ENCODE measurements at places on chromosomes 6 and 20. TPM values are rescaled to one million over a fixed set of nuclear protein-coding genes. Genes with fewer than 3 reads are reported as not detected.

Gene MAP7
- not detected for total RNA-seq

Gene ZNF165
- 2.7 TPM for total RNA-seq

Gene MROH8
- total RNA-seq, result 1.8 TPM

Gene ENPP3
- not detected for total RNA-seq

Gene FAM83C
- not detected for total RNA-seq

Gene HMGCLL1
- not detected for total RNA-seq

Gene GJA1
- total RNA-seq, result 402 TPM

Gene SASH1
- 4.6 TPM for total RNA-seq

Gene TFAP2D
- not detected for total RNA-seq

Gene TREML4
- not detected for total RNA-seq

Gene COL19A1
- not detected for total RNA-seq

Gene SLC22A16
- total RNA-seq, result 2.0 TPM

Gene NMBR
- not detected for total RNA-seq

Gene MTCH1
- 393 TPM for total RNA-seq

- DNase-seq, result peak; percentile 57
Measured at GRCh38 chr6:109791301-109791700, 100.2 kb downstream of the FIG4 start.

GRCh38 chr20:7264137-7264536, 496.7 kb downstream of the BMP2 start:
- no peak for DNase-seq

- DNase-seq, result no peak
Measured at GRCh38 chr20:48839154-48839917, 11.5 kb upstream of the PREX1 start.

DNA sequence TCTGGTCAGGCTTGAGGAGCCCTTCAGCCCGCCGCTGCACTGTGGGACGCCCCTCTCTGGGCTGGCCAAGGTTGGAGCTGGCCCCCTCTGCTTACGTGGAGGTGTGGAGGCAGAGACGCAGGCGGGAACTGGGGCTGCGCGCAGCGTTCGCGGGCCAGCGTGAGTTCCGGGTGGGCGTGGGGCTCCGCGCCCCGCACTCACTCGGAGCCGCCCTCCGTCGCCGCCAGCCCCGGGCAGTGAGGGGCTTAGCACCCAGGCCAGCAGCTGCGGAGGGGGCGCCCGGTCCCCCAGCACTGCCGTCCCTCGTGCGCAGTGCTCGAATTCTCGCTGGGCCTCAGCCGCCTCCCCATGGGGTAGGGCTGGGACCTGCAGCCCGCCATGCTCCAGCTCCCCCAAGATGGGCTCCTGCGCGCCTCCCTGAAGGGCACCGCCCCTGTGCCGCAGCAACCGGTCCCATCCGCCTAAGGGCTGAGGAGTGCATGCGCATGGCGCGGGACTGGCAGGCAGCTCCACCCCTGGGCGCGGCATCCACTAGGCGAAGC, 695.9 kb downstream of the EPHA7 start:
- no peak for DNase-seq

GRCh38 chr6:6969761-6970223, 138.0 kb upstream of the RREB1 start:
- no peak for DNase-seq

DNA sequence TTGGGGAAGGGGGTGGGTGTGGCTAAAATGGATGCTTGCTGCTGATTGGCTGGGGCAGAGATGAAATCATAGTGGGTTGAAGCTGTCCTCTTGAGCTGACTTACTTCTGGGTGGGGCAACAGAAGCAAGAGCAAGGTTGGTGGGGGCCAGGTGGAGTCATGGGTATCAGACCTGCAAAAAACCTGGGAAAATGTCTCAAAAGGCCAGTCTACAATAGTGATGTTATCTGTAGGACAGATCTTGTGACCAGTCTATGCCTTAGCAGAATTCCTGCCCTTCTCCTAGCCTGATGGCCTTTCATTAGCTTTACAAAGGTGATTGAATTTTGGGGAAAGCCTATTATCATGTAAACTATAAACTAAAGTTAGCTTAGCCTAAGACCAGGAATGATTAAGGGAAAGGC, 945.7 kb downstream of the KIF16B start:
- no peak for DNase-seq

DNA sequence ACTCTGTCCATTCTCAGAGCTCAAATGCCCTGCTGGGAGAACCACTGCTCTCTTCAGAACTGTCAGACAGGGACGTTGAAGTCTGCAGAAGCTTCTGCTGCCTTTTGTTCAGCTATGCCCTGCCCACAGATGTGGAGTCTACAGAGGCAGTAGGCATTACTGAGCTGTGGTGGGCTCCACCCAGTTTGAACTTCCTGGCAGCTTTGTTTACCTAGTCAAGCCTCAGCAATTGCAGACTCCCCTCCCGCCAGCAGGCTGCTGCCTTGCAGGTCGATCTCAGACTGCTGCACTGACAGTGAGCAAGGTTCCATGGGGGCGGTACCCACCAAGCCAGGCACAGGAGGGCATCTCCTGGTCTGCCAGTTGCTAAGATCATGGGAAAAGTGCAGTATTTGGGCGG, 21.8 kb upstream of the UFL1 start:
- no peak for DNase-seq

- DNase-seq, result no peak
Measured at GRCh38 chr6:29828471-29828797, 809 bp downstream of the HLA-G start.

- no peak for DNase-seq
Measured at GRCh38 chr20:19491241-19491640, 266.8 kb upstream of the RIN2 start.

- DNase-seq, result no peak
Measured at GRCh38 chr6:54244430-54244829, 63.8 kb upstream of the TINAG start.

- no peak for DNase-seq
Measured at GRCh38 chr6:1387876-1388629, 1.3 kb upstream of the FOXF2 start.

- no peak for DNase-seq
Measured at GRCh38 chr20:44219791-44220190, 9.2 kb upstream of the OSER1 start.

DNA sequence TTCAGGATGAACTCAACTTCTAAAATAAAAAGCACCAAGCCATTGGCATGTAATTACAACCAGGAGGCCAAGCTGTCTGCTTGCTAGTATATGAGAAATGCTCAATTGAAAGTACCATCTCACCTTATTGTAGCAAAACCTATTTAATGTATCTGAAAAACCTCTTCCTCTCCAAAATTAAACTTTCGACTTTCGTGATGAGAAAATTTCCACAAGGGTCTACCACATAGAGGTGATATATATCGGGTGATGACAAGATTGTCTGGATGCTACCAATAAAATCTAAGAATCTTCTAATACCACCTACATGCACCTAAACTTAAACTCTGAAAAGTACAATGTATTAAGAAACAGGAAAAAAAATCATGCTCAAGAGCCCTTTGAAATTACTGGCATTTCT, 74.2 kb downstream of the ATXN1 start:
- DNase-seq, result peak; percentile 32

- no peak for DNase-seq
Measured at GRCh38 chr6:106800379-106800778, 171.0 kb downstream of the QRSL1 start.

- DNase-seq, result no peak
Measured at GRCh38 chr20:17943343-17943742, 25.3 kb downstream of the SNX5 start.

DNA sequence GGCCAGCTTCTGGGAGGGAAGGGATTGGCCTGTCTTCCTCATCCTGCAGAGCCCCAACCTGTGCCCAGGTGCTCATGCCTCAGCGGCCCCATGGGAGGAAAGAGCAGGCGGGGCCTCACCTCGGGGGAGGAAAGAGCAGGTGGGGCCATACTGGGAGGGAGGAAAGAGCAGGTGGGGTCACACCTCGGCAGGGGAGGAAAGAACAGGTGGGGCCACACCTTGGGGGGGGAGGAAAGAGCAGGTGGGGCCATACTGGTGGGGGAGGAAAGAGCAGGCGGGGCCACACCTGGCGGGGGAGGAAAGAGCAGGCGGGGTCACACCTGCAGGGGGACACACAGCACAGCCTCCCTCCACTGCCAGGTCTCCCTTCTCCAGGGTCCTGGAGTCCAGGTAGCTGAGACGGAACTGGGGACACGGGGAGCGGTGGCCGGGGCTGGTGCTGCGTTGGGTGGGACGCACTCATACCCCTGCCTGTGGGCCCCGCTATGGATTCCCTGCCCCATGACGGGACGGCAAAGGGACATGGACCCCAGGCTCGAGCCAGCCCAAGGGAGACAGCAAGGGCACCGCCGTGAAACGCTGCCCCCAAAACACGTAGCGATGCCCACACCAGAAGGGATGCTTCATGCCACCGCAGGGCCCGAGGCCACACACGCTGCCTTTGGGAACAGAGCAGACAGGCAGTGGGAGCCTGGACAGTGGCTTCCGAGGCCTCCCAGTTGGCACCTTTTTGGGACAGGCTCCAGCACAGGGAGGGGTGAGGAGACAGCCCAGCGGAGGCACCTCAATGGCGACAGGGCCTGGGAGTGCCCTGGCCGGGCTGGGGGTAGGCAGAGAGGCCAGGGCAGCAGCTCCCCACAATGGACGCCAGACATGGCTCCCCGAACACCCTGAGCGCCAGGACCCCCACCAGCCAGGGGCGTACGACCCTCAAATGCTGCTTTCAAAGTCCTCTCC, 43.3 kb upstream of the CHRNA4 start:
- no peak for DNase-seq

DNA sequence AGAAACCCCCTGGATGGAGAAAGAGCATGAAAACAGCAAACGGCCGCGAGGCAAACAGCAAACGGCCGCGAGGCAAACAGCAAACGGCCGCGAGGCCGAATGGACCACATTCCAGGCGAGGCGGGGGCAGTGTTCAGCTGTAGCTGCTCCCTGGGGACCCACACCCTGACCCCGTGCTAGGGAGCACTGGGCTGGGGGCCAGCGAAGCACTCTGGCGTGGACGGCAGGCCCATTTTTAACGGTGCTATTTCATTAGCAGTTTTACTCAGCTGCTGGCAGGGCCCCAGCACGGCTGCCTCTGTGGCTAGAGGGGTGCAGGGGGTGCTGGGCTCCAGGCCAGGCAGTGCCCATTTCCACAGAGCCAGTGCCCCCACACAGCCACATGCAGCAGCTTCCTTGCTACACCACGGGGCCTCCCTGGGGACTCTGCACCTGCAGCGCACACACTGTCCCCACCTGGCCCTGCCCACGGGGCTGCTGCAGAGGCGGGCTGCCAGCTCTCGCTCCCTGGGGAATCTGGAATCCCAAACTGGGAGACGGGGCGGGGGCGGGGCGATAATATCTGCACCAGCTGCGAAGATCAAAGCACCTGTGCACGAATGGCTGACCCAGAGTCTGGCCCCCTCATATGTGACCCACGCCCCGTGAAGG, 35.6 kb upstream of the SLCO4A1 start:
- DNase-seq, result no peak

- DNase-seq, result no peak
Measured at GRCh38 chr6:134502614-134503549, 185.0 kb upstream of the SGK1 start.

DNA sequence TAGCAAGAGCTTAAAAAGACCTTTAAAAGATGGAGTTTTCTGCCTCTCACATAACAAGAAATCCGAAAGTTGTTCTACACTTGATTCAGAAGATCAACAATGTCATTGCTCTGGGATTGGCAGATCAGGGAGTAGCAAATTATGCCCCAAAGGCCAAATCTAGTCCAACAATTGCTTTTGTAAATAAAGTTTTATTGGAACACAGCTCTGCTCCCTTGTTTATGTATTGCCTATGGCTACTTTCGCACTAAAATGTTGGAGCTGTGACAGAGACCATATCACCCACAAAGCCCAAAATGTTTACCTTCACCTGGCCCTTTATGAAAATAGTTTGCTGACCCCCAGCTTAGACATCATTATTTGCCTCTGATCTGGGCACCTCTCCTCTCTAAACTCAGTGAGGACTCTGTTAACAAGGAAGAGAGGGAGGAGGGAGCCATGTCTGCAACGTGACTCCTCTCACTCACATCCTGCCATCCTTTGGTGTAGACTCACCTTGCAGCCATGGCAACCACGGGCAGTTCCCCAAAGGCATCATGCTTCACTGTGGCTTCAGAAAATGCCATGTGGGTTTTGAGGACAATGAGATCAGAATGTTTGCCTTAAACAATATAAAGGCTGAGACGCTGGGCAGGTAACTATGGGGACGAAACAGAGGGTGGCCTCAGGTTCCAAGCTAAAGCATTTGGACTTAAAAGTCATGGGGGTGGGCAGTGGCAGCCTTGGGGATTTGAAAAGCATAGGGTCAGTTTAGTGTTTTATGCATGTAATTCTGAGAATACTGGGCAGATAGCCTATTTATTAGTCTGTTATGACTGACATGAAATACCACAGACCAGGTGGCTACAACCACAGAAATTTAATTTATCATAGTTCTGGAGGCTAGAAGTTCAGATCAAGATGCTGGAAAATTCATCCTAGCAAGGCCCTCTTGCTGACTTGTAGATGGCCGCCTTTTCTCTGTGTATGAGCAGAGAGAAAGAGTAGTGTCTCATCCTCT, 149.7 kb upstream of the TNFAIP3 start:
- no peak for DNase-seq

- DNase-seq, result no peak
Measured at GRCh38 chr6:149898966-149899365, 1.1 kb upstream of the RAET1E start.

DNA sequence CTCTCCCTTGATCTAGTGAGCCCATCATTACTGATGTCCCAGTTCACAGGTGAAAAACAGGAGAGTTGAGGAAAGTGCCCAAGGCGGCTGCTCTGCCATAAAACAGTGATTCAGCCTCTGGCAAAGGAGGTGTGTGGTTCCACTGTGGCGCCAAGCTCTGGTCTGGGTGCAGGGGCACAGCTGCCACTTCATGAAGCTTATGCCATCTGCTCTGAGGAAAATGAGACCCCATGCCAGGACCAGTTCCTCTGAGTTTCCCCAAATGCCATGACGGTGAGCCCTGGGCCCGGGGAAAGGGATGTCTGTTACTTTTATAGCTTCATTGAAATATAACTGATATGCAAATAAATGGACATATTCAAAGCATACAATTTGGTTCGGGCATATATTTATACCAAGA, 33.7 kb upstream of the ZBP1 start:
- DNase-seq, result no peak

GRCh38 chr6:158763434-158764182, 55.6 kb downstream of the EZR start:
- DNase-seq, result no peak

DNA sequence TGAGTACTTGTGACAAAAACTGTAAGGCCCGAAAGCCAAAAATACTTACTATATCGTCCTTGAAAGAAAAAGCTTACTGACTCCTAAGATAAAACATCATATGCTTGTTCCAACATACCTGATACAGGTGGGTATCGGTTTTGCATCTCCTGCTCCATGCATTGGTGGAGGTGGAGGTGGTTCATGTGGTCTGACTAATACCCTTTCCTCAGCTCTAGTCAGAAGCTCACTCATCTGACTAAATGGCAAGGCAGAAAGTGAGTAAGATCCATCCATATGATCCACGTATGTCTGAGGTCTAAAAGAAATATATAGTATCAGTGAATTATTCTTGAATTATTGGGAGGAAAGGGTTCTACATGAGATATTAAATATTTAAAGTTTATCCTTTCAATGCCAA, 76.2 kb downstream of the WASF1 start:
- DNase-seq, result no peak

DNA sequence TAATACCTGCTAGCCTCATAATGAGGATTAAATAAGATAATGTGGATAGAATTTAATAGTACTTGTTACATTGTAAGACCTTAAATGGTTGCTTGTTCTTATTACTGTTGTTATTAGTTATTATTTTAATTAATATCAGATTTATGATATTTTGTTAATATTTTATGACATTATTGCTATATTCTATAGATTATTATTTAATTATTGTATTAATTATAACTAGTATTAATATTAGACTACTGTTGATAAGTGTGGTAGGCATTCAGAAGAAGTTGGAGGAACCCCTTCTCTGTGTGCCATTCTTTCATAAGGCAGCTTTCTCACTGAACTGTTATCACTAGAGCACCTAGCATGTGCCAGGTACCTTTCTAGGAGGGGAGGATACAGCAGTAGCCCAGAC, 2.6 kb upstream of the NEDD9 start:
- DNase-seq, result no peak

Measured in G401 (cell line).